Stimulated activated CD8-positive, alpha-beta memory T cell treated with anti-CD3 and anti-CD28 coated beads, Interleukin-15, amount 100 ng/mL, for 24 hours (primary cell): ENCODE measurements at places on chromosomes 4 and X.

DNA sequence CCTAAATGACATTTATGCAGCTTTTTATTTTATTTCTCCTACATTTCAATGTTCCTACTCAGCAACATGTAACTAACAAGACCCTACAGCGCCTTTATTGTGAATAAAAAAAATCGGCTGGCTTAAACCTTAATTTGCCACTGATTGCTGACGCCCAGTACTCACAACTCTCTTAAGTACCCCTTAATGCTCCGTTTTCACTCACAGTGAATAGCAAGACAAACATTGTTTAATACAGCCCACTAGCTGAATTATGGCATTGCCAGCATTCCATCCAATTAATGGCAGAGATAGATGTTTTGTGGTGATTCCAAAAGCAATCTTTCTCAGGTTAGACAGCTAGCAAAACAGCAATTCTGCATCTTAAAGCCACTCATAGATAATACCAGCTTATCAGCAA is 61.1 kb downstream of the PPARGC1A start:
- DNase-seq, result no peak

GRCh38 chrX:23478561-23478960 is 143.9 kb downstream of the PTCHD1 start:
- DNase-seq, result no peak

DNA sequence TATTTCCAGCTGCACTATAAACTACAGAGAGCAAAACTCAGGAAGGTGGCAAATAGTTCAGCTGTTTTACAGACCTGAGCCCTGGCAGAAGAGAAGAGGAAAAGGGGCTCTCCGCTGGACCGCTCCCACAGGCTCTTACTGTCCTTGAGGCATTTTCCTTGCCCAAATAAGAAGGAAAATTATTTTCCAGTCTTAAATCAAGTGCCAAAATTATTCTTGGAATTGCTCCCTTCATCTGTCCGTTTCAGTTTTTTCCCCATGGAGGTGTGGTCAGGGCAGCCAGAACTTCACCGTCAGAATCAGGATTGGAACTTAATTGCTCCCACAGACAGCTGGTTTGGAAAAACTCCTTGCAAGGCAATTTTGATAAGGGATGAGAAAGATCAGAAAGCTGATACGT is 35.2 kb upstream of the SPINK2 start:
- no peak for DNase-seq

GRCh38 chr4:54586320-54586955 is 71.3 kb upstream of the KIT start:
- no peak for DNase-seq

- DNase-seq, result no peak
Measured at GRCh38 chr4:185016946-185017758, 1.1 kb upstream of the HELT start.

DNA sequence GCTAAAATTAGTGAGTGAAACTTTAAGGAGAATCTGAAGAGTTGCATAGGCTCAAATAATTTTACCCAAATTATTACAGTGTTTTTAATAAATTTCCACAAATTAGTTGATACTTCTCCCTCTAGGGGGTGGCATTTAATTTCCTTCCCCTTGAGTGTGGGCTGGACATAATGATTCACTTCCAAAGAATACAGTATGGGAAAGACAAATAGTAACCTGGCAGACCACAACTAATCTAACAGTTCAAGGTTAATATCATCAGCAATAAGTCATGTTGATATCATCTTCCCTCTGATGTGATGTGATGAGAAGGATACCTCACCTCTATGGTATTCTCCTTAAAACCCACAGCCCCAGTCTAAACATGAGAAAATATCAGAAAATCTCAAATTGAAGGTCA is 15.5 kb downstream of the PFKFB1 start:
- no peak for DNase-seq

DNA sequence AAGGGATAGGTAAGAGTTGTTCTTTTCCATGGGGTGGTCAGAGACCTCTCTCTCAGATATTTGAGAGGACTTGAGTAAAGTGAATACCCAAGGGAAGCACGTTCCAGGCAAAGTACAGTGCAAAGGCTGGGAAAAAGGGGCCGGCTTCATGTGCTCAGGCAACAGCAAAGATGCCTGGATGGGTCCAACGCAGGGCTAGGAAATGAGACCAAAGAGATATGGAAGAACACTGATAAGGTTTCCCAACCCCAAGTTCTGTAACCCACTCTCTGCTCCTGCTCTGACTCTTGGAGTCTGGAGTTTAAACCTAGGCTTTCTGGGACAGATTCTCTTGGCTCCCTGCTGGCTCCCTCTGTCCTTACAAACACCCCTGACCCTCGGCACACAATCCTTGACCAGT is 36.2 kb upstream of the PROM1 start:
- no peak for DNase-seq

- DNase-seq, result no peak
Measured at GRCh38 chr4:98433691-98434090, 172.5 kb downstream of the RAP1GDS1 start.

DNA sequence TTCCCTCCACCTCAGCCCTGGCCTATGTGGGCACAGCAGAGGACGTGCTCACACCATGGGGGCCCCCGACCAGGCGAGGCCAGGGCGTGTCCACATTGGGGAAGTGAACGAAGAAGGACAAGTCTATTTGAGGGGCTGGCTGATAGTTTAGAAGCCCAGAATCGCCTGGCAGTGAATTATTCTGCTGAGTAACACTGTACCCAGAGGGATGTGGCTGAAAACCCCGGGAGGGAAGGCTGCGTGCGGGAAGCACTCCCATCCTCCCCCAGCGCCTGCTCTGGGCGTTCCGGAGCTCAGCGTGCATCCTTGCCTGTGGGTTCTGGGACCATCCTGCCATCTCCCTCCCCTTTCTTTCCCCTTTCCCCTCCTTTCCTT is 66.6 kb downstream of the TRMT44 start:
- no peak for DNase-seq

DNA sequence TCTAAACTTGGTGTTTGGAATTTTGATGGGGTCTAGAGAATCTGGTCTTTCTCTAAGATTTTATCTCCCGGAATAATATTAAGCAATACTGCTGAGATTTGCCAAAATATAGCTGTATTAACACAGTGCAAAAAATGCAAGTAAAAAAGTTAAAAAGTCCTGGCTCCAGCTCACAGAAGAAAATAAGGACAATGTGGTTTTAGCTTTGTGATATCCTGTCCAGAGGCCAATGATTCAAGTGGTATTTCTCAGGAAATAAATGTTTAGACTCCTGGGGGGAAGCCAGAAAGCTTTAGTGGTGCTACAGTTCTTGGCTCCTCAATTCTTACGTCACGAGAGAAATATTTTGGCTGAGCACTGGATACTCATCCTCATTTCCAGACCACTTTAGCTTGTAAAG is 40.9 kb upstream of the IL13RA2 start:
- DNase-seq, result no peak

DNA sequence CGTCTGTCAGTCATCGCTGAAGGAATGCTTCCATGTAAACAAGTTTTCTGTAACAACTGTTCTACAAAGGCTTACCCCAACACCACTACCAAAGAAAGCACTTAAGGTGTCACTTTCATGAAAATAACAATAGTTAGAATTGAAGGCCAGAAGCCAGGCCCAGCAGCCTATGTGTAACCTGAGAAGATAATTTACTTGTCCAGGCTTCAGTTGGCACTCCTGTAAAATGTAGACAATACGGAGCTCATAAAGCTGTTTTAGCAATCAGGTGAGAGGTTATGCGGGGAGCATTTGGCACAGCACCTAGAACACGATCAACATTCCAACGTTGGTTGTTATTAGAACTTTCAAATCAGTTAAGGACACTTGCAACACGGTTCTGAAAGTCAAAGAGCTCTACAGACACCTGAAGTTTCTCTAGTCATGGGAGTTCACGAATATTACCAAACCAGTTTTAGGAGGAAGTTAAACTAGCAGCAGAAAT is 15.7 kb downstream of the ADGRA3 start:
- DNase-seq, result no peak

- no peak for DNase-seq
Measured at GRCh38 chrX:2638279-2638678, 52.8 kb upstream of the CD99 start.

DNA sequence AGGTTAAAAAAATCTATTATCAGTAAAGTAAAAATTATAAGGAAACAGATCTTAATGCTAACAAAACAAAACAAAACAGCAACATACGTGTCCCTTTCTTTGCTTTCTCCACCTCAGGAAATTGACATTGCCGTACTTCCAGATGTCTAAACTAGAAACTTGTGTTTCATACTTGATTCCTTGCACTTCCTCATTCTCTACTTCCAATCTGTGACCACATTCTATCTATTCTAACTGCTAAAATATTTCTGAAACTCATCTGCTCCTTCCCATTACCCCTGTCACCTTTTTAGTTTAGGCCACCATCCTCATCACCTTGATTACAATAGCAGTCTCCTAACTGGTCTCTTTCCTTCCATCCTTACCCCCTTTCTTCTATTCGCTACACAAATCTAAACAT is 22.5 kb upstream of the RPA4 start:
- no peak for DNase-seq

GRCh38 chr4:80781431-80781830 is 249.1 kb upstream of the BMP3 start:
- no peak for DNase-seq

DNA sequence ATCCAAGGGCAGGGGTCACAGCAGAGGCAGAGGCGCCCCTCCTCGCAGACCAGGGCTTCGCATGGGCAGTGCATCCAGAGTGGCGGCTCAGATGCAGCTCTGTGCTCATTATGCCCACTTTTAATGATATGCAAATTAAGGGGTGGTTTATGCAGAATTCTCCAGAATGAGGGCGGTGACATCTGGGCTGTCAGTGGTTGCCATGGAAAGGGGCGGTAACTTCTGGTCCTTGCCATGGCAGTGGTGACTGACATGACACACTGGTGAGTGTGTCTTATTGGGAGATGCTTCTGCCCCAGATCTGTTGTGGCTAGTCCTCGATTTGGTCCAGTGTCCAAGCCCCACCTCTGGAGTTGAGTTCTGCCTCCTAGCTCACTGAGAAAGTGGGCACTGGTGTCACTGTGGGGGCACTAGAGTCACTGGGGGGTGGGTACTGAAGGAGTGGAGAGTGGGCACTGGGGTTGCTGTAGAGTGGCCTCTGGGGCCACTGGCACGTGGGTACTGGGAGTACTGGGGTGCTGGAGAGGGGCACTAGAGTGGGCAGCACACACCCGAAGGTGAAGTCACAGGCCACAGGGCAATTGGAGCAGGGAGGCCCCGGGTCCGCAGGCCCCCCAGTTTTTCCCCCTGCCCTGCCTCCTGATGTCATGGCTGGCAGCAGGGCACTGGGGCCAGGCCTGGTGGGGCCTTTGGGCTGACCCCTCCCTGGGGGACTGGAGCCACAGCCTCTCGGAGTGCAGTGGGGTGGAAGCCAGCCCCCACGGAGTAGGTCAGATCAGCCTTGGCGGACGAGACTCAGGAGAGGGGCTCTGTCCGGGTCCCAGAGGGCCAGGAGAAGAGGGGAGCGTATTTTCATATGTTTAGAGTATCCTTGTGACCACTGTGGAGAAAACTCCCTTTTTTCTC is 98.6 kb upstream of the NKX1-1 start:
- DNase-seq, result no peak

- no peak for DNase-seq
Measured at GRCh38 chrX:72465889-72466288, 106.8 kb downstream of the HDAC8 start.

DNA sequence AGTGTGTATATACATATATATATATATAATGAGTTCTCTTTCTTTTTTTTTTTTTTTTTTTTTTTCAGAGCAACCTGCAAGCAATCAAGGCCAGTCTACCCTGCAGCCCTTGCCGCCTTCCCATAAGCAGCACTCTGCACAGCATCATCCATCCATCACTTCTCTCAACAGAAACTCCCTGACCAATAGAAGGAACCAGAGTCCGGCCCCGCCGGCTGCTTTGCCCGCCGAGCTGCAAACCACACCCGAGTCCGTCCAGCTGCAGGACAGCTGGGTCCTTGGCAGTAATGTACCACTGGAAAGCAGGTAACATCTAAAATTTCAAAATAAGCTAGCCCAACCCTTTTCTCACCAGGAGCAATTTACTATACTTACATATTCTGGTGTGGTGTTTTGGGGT is 316.3 kb downstream of the DCTD start:
- DNase-seq, result no peak

DNA sequence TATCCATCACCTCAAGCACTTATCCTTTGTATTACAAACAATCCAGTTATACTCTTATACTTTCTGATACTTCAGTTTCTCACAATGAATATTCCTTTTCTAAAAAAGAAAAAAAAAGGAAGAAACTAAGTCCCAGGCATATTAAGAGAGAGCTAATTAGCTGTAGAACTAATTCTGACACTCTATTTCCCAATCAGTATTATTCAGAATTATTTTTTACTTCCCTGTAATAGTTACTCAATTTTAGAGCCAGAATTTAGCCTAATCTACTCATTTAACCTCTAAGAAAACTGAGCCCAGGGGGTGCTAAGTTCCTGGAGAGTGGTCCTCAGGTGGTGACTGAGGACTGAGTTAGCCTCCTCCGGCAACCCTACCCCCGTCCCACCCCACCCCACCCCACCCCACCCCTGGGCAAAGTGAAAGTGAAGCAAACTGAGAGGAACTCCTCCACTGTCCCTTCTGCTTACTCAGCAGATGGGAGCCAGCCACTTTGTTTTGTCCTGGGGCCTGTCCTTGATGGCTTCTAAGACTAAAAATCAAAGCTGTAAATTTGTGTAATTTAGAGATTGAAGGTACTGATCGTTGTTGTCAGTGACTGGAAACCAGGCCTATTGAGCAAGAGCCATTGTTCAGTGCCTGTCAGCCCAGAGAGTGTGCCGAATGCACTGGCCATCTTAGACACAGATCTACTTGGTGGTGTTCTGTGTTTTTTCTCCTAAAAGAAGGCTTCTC is 162.1 kb downstream of the CBR4 start:
- DNase-seq, result no peak

GRCh38 chr4:108037884-108038283 is 48.2 kb downstream of the HADH start:
- no peak for DNase-seq
